DMS 273 treated with DMSO at 0.1 percent for 48 hours (cell line): ENCODE measurements at places on chromosomes 13 and 19.

DNA sequence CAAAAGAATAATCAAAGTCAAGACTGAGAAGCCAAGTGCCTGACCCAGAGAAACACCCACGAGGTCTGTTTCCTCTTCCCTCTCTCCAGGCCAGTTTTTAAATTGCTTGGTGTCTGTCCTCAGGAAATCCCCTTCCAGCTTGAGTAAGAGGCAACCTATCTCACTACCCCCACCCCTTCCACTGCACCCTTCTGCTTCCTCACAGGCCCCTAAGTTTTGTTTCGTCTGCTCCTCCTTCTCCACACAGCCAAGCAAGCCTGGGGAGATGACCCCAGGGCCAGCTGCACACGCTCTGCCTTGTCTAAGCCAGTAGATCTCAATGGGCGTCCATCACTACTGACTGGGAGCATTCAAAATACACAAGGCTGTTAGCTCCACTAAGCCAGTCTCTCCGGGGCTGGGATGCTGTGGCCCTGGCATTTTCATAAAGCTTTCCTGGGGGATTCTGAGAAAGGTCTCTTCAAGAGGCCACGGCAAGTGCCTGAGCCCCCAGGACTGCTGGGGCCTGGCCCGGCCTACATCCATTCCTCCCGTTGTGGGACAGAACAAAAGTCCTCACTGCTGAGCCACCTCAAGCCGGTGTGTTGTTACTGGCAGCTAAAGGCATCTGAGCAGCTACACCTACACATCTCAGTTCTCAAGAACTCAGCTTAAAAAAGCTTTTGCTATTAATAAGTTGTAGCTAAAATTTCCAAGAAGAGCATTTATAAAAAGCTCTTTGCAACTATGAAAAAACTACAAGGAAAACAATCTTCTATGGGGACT is 14.9 kb upstream of the IL4I1 start:
- DNase-seq = no peak

- no peak for DNase-seq
Observed at GRCh38 chr13:78836238-78836784, 177.4 kb upstream of the OBI1 start.

DNA sequence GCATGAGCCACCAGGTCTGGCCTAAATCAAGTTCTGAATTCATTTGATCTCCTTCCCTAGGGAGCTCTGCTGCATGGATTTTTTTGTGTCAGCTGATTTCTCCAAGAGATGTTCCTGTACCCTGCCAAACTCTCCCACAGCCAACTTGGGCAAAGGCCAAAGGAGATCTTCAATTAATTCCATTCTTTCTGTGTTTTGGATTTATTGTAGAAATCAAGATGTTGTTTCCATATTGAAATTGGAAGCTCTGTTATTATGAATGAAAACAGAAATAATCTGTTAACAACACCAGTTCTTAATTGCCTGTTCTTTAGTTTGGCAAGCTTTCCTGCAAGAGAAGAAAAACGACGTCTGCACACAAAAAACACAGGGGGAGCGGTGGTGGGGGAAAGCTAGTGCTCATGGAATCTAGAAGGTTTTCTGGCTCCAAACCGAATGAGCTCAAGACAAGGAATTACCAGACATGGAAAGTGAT is 86.5 kb upstream of the ABCC4 start:
- DNase-seq = no peak

DNA sequence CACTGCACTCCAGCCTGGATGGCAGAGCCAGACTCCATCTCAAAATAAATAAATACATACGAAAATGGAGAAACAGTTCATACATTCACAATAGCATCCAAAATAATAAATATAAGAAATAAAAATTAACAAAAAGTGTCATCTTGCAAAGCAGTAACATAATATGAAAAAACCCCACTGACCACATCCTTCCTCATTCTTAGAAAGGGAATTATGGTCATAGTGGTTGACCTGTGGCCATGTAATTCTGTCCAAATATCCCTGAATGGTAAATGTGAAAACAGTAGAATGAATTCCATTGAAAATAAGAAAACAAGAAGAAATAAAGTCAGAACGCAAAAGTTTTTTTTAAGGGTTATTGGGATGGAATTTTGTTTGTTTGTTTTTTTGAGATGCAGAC is 7.0 kb upstream of the CDC42EP5 start:
- no peak for DNase-seq

GRCh38 chr19:42078538-42079275 is 2.7 kb downstream of the ZNF574 start:
- no peak for DNase-seq

DNA sequence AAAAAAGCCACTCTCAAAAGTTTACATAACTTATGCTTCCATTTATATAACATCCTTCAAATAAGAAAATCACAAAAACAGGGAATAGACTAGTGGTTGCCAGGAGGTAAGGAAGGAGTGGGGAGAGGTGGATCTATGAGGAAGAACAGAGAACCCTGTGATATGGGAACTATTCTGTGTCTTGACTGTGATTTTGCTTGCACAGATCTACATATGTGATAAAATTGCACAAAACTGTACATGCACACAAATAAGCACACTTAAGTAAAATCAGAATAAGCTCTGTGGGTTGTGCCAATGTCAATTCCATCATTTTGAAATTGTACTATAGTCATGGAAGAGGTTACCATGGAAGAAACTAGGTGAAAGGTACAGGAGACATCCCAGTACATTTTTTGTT is 121.6 kb upstream of the SGCG start:
- DNase-seq = no peak

DNA sequence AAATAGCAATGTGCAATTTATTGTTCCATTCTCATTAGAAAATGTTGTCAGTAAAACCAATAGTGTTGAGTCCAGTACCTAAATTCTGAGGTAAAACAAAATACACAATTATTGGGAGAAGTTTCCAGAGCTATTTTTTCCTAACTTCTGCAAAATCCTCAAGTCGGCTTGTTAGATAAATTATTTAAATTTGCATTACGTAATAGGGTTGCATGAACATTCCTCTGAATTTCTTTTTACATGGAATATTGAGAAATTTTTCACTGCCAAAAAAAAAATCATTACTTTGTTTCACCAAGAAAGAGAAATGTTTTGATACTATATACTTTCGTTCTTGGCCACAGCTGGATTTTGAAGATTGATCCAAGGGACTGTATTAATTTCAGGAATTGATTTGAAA is 1.5 kb downstream of the ZNF507 start:
- DNase-seq = no peak

- no peak for DNase-seq
Observed at GRCh38 chr13:107778094-107778493, 437.2 kb downstream of the LIG4 start.

DNA sequence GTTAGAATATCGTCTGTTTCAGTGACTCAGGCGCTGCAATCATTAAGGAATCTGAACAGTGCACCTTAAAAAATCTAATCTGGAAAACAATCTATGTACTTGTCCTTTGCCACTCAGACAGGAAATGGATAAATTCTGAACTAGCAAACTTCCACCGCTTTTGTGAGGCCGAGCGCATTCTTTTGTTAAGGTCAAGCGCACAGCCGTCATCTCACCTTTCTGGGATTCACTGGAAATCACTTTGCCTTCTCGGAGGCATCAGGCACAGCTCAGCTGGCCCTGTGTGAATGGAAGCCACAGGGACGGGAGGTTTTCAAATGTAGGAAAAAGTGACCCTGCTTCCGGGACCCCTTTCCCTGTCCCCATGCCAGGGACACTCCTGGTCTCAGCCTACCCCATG is 28.2 kb upstream of the SPACA7 start:
- DNase-seq = no peak

GRCh38 chr13:50714891-50715290 is 128.6 kb downstream of the DLEU7 start:
- no peak for DNase-seq

DNA sequence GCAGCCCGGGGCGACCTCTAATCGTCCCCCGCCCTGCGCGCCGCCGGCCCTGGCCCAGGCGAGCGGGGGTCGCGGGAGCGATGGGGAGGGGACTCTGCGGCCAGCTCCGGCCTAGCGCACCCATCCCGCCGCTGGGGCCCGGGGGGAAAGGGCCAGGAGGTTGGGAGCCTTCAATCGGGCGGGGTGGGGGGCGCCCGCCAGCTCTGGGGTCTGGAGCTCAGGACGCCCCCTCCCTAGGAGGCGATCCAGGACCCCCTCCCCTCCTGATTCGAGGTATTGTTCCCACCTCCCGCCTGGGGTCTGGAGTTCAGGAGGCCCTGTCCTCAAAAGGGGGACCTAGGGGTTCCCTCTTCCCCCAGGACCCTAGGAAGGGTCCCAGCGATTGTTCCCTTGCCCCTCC is 430 bp downstream of the ZNF358 start:
- no peak for DNase-seq

GRCh38 chr19:56905631-56906150 is 65.2 kb upstream of the PEG3 start:
- DNase-seq = no peak

- no peak for DNase-seq
Observed at GRCh38 chr19:17423429-17424208, 3.8 kb downstream of the MVB12A start.

DNA sequence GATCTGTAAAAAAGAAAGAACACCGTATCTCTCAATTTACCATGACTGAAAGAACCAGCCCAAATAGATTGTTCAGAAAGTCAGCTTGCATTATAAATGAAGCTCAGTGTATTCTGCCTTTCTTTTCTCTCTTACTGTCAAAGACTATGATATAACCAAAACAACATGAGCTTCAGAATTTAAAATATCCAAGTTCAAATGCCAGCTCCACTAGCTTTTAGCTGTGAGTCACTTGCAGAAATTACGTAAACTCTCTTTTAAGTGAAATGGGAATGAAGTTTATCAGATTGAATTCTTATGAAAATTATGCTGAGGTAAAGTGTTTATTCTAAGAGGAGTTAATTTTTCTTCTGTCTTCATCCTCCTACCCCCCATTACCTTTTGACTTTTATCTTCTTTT is 20.0 kb upstream of the POSTN start:
- no peak for DNase-seq

- DNase-seq = no peak
Observed at GRCh38 chr19:46493236-46494145, 2.2 kb downstream of the PNMA8B start.

GRCh38 chr13:46111151-46111550 is 6.3 kb upstream of the CPB2 start:
- no peak for DNase-seq

- no peak for DNase-seq
Observed at GRCh38 chr19:17325881-17326594, 8.6 kb downstream of the ANO8 start.

GRCh38 chr19:40974633-40975037 is 16.4 kb upstream of the CYP2B6 start:
- no peak for DNase-seq

- DNase-seq = no peak
Observed at GRCh38 chr19:12695096-12695495, 1.3 kb downstream of the FBXW9 start.

DNA sequence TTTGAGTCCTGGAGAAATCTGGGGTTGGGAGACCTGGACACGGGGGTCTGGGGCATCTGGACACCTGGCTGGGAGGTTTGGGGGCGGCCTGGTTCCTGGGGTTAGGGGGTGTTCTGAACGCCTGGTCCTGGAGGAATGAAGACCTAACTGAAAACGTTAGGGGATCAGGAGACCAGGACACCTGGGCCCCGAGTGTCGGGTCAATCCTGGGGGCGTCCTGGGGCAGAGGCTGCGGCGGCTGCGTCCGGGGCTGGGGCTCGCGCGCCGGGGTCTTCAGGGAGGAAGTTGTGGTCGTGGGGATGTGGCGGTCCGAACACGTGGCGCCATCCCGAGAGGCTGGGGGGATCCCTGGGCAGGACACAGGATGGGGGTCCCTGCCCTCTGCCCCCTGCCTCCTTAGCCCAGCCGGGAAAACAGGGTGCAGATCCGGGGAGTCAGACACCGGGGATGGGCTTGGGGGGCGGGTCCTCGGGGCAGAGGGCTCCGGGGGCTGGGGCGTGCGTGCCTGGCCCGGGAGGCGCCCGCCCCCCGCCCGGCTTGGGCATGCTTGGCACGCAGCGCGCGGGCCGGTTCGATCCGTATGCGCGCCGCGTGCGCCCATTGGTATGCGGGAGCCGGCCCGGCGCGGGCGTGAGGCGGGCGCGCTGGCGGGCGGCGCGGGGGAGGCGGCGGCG is 632 bp downstream of the NPAS1 start:
- DNase-seq = no peak

DNA sequence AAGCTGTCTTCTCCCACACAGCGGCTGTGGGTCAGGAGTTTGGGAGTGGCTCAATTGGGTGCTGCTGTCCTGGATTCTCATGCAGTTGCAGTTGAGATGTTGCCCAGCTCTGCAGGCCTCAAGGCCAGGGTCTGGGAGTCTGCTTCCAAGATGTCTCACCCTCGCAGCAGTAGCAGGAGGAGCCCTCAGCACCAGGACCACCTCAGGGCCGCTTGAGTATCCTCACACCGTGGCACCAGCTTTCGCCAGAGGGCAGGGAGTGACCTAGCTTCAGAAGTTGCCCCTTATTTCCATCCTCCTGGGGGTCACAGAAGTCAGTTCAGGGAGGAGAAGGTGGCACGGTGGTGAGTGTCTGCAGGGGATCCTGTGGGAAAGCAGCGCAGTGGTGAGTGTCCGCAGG is 20.9 kb downstream of the TFDP1 start:
- DNase-seq = no peak

DNA sequence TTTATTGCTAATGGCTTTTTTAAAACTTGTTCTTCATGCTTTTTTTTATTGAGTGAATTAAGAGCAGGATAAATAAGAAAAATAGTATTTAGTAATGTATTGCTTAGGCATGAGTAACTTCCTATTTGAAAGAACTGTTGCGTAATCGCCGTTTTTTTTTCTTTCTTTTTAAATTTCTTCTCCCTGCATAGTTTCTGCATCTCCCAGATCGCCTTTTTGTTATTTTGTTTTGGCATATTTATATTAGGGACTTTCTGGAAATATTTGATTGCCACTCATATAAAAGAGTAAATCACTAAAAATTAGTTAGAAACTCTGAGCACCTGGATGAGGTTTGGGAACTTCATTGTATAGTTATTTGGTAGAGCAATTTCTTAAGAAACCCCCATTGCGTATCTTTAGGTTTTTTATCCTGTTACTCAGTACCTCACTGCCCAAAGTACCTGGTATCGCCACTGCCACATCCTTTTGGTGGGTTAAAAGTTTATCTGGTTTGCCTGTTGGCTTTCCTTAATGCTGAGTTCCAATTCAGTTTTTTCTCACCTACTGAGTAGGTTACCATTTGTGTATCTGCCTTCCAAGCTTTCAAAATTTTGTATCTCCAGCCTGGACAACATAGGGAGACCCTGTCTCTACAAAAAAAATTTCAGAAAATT is 36.2 kb upstream of the LPAR6 start:
- DNase-seq = no peak

GRCh38 chr19:15629003-15629880 is 11.5 kb upstream of the CYP4F3 start:
- DNase-seq = no peak

- no peak for DNase-seq
Observed at GRCh38 chr13:111204438-111205177, 89.5 kb downstream of the ARHGEF7 start.

GRCh38 chr19:13748169-13748828 is 16.0 kb upstream of the MRI1 start:
- DNase-seq = no peak

GRCh38 chr13:24630851-24631620 is 49.2 kb upstream of the ATP12A start:
- DNase-seq = no peak
